ENCODE measurements at places on chromosomes 1 and 21.
A peak's percentile ranks its signal among the peaks of the same experiment; 100 is the strongest.

- no peak for DNase-seq
Measured at GRCh38 chr1:67463298-67463955, 33.2 kb upstream of the SERBP1 start.

- no peak for DNase-seq
Measured at GRCh38 chr1:111480674-111481073, 6.9 kb downstream of the C1orf162 start.

DNA sequence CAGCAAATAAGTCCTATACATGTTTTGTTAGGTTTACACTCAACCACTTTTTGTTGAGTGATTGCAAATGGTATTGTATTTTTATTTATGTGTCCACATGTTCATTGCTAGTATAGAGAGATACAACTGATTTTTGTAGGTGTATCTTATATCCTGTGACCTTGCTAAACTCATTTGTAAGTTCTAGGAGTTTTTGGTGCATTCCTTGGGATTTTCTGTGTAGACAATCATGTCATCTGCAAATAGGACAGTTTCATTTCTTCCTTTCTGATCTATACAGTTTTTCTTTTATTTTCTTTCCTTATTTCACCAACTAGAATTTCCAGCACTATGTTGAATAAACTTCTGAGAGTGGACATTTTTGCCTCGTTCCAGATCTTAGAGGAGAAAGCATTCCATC is 16.5 kb upstream of the BATF3 start:
- DNase-seq = no peak

- no peak for DNase-seq
Measured at GRCh38 chr1:212284332-212284743, 872 bp upstream of the PPP2R5A start.

DNA sequence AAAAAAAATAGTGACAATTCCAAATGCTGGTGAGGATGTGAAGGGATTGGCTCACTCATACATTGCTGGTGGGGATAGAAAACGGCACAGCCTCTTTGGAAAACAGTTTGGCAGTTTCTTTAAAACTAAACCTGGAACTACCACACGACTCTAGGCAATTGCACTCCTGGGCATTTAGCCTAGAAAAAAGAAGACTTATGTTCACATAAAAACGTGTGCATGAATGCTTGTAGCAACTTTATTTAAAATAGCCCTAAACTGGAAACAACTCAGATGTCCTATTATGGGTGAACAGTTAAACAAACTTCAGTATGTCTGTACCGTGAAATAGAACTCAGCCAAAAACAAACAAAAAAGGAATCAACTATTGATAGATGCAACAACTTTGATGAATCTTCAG is 9.4 kb upstream of the TMEM9 start:
- no peak for DNase-seq

GRCh38 chr1:97245026-97245425 is 523.4 kb downstream of the PTBP2 start:
- DNase-seq = no peak

GRCh38 chr21:33852485-33852884 is 63.1 kb downstream of the ATP5PO start:
- no peak for DNase-seq

- no peak for DNase-seq
Measured at GRCh38 chr1:27994060-27994459, 34.3 kb downstream of the XKR8 start.

DNA sequence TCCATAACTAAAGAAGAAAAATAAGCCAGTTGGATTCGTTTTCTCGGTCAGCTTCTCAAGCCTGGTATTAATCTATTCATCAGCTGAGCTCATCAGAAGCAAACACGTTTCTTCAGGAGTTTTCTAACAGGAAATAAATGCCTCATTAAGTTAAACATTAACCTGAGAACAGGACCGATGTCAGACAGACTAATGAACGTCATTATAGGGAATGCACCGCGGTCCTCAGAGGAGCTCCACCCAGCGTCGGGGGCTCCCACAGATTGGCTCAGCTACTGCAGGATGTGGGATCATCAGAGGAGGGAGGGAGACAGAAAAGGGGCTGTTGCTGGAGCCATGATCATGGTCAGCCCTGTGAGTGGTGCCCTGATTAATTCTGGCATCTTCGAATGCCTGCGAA is 615.4 kb downstream of the PTPRU start:
- no peak for DNase-seq

DNA sequence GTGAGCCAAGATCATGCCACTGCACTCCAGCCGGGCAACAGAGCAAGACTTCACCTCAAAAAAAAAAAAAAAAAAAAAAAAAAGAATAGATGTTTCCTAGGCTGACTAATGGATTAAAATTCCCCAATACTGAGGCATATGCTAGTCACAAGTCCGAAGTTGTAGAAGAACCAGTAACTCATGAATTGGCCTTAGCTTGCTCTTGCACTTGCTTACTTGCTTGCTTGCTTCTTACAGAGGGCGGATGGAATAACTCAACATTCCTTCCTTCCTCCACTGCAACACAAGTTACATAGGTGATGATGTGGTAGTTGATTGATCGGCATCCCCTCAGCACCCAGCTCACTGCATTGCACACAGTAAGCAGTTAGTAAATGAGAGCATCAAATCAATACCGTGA is 2.8 kb upstream of the TARS2 start:
- DNase-seq = no peak

GRCh38 chr1:186033847-186034271 is 299.7 kb downstream of the HMCN1 start:
- DNase-seq = no peak

GRCh38 chr1:206005778-206006180 is 2.6 kb upstream of the RAB7B start:
- DNase-seq = no peak

DNA sequence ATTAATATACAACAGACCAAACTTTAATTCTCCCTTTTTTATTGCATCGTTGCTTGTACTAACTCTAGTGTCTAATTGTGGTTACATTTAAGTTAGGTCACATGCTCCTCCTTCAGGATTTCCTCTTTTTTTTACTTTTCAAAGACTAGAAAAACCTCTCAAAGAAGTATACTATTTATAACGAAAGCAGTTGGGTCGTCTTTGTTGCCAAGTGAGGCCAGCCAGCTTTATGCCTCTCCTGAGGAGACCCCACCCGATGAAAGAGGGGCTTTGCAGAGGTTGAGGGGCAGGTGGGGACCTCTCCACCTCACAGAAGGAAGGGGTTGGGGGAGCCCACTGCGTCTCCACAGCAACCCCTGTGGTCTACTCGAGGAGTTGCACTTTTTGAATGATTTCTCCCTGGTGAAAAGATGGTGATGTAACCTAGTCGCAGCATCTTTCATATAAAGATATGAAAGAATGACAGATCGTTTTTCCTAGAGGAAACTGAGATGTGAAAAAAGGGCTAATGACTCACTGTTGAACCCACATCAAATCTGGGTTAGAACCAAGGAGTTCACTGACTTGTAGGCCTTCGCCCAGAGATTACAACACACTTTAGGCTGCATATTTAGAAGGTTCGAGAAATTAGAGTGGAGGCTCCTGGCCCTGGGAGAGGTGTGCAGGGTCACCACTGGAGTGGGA is 6.4 kb downstream of the TGFB2 start:
- DNase-seq = peak; percentile 19

- peak; percentile 3 for DNase-seq
Measured at GRCh38 chr1:78839704-78840277, 166.7 kb downstream of the ADGRL4 start.

- no peak for DNase-seq
Measured at GRCh38 chr1:116176306-116176789, 65.1 kb downstream of the MAB21L3 start.

GRCh38 chr1:6083801-6084446 is 38.2 kb downstream of the KCNAB2 start:
- no peak for DNase-seq

DNA sequence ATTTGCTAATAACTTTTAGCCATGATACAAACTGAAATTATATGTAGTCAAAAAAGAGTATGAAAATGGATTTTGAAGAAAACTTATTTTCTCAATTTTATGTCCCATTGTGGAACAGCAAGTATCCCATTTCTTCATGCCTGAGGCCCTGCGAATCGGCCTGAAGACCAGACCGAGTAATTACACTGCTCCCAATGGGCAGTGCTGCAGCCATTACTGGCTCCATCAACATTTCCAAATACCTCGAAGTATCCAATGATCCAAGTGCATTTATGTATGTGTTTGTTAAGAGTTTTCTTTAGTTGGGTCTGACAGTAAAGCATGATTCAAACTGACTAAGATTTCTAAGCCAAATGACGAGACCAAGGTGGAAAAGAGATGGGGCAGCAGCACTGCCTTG is 44.4 kb downstream of the HSF2BP start:
- DNase-seq = no peak

GRCh38 chr21:30200000-30200399 is 15.9 kb downstream of the CLDN8 start:
- no peak for DNase-seq

DNA sequence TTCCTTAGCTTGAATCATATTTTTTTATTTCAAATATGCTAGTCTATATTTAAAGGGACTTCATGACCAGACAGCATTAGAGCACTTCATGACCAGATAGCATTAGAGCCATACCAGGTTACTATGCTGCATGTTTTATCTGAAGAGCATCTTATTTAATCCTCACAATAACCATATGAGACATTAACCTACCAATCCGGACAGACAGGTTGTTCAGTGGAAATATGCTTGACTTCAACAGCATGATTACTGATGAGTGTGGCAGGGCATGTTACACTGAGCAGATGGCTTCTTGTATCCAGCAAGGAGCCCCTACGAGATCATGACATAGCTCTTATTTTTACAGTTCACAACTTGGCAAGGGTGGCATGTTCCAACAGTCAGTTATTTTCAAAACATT is 85.0 kb upstream of the KCTD3 start:
- no peak for DNase-seq

DNA sequence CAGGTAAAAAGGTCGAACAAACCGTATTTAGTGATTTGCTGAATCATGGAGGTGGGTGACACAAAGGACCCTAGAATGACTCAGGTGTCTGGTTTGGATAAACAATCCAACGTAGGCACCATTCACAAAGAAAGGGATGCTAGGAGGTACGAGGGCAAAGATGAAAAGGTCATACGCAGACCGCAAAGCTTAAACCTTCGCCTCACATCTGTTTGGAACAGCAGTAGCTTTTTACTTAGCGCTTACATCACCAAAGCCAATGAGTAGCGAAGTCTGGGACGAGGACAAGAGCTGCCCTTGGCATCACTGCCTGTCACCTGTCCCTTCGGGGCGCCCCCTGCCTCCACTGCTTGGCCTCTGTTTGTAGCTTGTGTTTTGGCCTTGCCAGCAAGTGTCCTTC is 350.2 kb downstream of the SMYD3 start:
- no peak for DNase-seq
